ENCODE measurements at places on chromosomes 16 and 17. TPM values are rescaled to one million over a fixed set of nuclear protein-coding genes. Genes with fewer than 3 reads are reported as not detected.
A peak's percentile ranks its signal among the peaks of the same experiment; 100 is the strongest.

EFCAB13 gene
- 12.2 TPM for total RNA-seq

DNA sequence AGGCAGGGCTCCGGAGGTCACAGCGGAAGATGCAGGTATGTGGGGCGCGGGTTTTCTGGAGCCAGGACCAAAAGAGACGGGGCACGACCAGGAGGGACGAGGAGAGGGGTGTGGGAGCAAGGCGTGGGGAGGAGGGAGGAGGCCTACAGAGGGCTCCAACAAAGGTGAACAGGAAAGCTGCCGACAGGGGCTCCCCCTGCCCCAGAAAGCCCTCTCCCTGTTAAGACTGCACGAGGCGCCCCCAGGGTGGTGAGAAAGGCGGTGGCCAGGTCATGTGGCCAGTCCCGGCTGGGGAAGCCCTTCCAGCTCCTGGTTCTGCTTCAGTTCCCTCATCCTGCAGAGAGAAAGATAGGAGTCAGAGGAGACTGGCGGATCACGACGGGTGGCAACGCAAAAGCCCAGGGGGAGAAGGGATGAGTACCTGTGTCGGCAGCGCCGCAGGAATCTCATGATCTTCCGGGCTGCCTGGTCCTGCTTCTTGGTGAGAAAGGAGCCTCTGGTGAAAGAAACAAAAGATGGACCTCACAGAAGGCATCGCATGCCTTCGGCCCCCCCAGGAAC lies 949 bp upstream of the SPAG7 start:
- no peak for DNase-seq

DNA sequence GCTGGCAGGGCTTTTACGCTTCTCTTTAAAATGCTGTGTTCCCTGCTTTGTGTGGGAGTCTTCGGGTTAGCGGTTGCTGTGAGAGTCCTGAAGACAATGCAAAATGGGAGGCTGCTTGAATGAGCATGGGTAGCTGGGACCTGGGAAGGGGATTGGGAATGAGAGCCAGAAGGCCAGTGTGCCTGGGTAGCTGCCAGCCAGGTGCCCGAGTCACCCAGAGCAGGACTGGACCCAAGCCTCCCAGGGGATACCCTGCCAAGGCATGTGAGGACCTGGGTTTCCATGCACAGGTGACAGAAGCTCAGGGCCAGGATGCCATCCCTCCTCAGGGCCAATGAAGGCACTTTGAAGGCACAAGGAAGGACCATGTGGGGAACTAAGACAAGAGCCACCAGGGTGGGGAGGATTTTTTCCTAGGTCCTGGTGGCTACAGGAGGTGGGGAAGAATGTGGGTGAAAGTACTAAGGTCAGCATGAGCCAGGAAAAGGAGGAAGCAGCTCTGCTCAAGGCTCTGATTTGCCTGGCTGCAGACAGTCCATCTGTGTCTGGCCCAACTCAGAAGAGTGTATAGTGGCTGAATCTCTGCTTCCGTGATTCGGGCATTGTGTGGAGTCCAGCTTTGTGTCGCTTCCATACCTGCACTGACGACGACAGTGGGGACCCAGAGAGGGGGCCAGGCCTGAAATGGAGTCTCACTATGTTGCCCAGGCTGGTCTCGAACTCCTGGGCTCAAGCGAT lies 20.5 kb downstream of the TMEM94 start:
- no peak for DNase-seq

GRCh38 chr16:81484908-81485624 lies 40.5 kb downstream of the CMIP start:
- no peak for DNase-seq

DNA sequence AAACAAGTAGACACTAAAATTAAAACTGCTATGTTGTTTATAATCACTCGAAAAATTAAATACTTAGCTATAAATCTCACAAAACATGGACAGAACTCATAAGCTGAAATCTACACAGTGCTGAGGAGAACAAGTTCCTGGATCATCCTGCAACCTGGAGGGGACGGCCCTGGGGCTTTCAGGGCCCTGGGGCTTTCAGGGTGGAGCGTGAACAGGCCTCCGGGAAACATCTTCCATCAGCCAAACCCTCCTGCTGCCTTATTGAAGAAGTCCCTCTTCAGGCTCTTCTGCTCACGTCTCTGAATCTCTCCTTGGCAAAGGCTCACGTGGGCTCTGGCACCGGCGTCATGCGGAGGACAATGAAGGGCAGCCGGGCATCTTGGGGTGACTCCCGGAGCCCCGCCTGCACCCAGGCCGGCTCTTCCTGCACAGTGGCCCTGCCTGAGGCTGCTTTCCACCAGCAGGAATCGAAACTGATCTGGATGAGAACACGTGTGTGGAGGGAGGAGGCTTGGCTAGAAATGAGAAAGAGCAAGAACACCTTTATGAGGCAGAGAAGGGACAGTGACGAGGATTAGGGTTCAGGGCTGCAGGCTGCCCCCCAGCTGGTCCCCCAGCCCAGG lies 127.3 kb downstream of the CDRT15L2 start:
- DNase-seq, result no peak

SMTNL2 gene
- not detected for total RNA-seq

DNA sequence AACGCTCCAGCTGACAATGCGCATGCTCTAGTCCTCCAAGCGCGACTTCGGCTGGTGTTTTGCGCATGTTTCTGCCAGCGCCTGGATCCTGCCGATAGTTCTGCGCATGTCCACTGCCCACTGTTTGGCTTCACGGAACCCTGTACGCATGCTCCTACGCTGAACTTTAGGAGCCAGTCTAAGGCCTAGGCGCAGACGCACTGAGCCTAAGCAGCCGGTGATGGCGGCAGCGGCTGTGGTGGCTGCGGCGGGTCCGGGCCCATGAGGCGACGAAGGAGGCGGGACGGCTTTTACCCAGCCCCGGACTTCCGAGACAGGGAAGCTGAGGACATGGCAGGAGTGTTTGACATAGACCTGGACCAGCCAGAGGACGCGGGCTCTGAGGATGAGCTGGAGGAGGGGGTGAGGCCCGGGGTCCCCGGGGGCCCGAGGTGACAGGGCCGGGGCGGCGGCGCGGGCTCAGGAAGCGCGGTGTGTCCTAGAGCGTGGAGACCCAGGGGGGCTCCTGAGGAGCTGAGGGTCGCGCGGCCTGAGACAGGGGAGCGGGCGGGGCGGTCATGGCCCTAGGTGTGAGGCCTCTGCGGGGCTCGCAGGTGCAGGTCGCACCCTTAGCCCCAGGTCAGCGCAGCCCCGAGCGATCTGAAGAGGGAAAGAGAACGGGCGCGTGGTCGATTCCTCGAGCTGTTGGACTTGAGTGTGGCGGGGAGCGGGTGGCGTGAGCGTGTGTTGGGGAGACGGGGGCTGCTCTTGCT lies at the start of the genes RPS6KB1 and TUBD1:
Gene RPS6KB1 (plus strand): TSS at position 198 of the 752 bp plus-strand sequence. CDS start 64 bp downstream, at position 262.
Gene TUBD1 (minus strand): TSS at position 20 of the 752 bp plus-strand sequence. CDS start 1,941 bp downstream, outside the sequence.
- peak; percentile 90 for DNase-seq

AATK gene
- total RNA-seq, result 1.2 TPM

LPO gene
- not detected for total RNA-seq

NPW gene
- total RNA-seq, result 0.42 TPM

SLFN13 gene
- 77.5 TPM for total RNA-seq

BCAS3 gene
- total RNA-seq, result 21.6 TPM

GRCh38 chr16:54125751-54126655 lies 160.6 kb downstream of the IRX3 start:
- no peak for DNase-seq

CARHSP1 gene
- total RNA-seq, result 173 TPM

GPS1 gene
- 79.8 TPM for total RNA-seq

- DNase-seq, result no peak
Measured at GRCh38 chr17:42436391-42436790, 13.3 kb upstream of the CAVIN1 start.

GRCh38 chr17:43907425-43907981 lies at the start of gene MPP2:
Gene MPP2, minus strand, starts transcription at chr17:43907536. Its CDS starts 3,076 bp downstream, at chr17:43904460.
- peak; percentile 65 for DNase-seq

Data from activated naive CD8-positive, alpha-beta T cell treated with anti-CD3 and anti-CD28 coated beads, Interleukin-2, amount 10 ng/mL, durations not matched to agents 7 days and 5 days (primary cell).